ENCODE measurements at places on chromosomes 3 and 15. TPM values are rescaled to one million over a fixed set of nuclear protein-coding genes. Genes with fewer than 3 reads are reported as not detected.

DNA sequence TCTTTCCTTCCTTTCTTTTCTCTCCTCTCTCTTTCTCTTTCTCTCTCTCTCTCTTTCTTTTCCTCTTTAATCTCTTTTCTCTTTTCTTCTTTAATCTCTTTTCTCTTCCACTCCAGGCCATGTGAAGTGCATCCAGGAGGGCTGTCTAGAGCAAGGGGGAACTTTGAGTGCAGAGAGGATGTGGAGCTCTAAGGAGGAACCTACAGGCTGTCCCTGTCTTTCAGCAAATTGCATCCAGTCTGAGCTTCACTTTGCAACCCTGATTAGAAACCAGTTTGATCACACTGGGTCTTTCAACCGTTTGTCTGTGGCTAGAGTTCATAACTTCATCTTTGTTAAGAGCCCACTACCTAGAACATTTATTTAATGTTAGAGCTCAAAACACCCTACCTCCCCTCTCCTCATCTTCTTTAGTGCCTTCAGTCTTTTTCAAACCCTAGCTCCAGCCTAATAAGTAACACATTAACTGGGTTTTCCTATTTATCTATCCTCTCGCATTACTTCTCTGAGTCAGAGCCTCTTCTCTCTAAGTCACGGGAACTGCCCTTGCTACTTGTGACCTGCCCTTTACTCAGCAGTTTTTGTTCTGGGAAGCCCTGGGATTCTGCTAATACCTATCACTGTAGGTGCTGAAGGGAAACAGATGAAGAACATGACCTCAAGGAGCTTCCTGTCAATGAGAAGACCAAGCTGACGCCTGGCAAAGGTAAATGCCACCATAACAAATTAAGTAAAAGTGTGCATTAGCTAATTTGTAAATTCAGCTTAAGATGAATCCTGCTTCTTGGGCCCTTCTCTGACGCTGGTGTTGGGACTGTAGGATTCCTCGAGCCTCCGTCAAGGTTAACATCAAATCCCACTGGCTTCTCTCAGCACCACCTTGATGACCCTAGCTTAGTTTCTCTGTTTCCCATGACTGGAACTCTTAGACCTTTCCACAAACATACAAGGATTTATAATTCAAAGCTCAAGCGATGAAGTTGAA lies at the start of gene GCNT3:
Gene GCNT3, plus strand, starts transcription at position 508 of the 985 bp plus-strand sequence. CDS start 6,456 bp downstream, outside the sequence.
- DNase-seq = no peak

DNA sequence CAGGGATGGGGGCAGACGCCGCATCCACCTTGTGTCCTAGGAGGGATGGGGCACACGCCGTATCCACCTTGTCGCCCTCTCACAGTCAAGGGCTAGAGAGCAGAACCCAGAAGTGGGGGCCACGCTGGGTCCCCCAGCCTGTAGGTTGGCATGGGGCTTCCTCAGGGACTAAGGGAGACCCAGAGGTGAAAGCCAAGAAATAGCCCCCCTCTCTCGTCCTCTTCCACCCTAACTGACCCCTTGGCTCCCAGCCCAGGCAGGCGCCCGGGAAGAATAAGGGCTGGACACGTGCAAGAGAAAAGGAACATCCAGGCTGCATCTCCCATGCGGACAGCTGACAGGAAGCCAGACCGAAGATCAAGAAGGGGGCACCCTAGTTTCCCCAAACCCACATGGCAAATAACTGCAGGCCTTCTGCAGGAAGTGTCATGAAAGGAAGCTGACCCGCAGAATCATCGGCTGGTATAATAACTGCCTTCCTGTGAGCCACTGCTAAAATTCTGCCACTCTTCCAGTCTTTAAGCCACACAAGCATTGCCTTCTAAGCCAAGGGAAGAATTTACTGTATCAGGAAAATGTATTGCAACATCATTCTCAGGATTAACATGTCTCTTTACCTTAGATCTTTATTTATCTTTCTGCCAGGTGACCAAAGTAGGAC lies 38.5 kb upstream of the TFRC start:
- no peak for DNase-seq

FAM81A gene
- 3.0 TPM for total RNA-seq

GRCh38 chr3:134339913-134340312 lies 34.3 kb downstream of the AMOTL2 start:
- no peak for DNase-seq

- DNase-seq = peak; percentile 23
These were observed 103.1 kb downstream of the LRRK1 start for GRCh38 chr15:101022306-101022705.

GABRR3 gene
- total RNA-seq = not detected

DNA sequence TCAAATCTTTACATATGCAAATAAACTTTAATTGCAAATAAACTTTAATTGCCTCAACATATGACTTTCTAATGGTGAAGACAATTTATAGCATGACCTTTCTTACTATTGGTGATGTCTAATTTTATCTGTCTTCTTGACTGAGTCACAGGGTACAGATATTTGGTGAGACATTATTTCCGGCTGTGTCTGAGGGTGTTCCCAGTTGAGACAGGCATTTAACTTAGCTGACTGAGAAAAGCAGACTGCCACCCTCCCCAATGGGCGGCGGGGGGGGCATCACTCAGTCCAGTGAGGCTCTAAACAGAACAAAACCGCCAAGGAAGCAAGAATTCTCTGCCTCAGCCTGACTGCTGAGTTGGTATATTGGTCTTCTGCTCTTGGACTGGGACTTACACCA lies 160.0 kb downstream of the TBL1XR1 start:
- DNase-seq = no peak

DNA sequence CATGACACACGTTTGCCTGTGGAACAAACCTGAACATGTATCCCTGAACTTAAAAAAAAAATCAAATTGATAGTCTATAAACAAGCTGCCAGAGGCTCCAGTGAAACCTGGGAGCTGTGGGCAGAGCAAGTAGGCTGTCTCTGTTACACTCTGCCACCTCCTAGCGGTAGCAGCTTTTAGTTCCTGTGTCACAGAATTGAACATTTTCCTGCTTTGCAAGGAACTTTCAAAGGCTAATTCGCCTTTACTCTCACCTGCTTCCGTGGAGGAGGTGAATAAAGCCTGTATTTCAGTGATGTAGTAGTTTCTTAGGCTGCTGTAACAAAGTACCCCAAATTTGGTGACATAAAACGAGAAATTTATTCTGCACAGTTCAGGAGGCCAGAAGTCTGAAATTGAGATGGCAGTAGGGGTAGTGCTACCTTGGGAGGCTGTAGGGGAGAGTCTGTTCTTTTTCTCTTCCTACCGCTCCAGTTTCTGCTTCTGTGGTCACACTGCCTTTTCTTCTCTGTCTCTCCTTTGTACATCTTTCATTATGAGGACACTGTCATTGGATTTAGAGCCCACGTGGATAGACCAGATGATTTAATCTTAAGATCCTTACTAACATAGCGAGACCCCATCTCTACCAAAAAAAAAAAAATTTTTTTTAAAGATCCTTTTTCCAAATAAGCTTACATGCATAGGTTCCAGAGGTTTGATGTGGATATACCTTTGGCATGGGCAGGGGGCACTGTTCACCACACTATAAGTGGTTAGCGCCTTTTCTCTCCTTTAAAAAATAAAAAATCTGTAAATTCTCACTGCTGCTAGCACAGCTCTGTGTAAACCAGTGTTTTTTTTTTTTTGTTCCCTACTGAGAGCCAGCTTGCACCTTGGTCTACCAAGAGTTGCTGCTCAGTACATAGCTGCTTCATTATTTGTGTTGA lies 25.3 kb downstream of the FBXO22 start:
- DNase-seq = no peak

GUCA1C gene
- total RNA-seq = not detected

DNA sequence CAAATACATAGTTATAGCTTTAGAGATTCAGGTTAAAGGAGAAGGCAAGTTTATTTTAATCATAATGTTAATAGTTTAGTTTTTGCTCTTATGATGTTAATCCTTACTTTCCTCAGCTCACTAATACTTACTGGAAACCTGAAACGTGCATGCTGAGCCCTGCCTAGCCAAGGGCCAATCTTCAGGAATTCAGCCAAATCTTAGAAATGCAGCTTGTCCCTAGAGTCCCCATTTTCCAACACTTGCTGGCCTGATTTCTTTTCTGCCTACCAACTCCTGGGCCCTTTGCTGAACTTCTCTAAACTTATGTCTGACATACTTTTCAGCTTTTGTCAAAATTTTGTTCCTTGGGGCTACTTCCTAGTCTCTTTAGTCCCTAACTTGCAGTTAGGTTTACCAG lies 22.8 kb downstream of the BCHE start:
- DNase-seq = no peak

KBTBD12 gene
- 0.63 TPM for total RNA-seq

DNA sequence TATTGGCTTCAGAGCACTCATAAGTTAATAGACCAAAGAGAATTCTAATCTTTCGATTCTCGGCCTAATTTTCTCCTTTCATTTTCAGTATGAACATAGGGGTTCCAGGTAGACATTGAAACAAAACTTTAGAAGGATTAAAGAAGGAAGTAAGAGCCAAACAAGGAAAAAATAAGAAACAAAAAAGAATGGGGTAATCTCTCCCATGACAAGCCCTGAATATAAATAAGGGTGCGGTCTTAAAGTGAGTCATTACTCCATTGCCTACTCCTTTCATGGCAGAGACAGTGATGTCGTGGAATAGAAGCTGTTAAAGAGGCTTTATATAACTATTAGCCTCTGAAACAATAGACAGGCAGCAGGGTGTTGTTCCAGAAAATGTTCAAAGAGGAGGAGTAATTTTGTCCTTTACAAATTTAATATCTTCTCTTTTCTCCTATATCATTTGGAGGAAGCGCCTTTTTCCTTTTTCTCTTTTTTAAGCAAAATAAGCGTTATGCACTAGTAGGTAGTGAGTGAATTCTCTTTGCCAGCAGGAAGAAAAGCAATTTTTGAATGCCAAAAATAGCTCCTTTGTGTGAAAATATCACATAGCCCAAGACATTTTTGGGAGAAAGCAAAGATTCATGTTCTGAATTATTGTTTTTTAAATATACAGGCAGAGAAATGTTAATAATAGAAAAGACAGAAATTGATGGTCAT lies 607.9 kb upstream of the KCNMB2 start:
- no peak for DNase-seq

PARP9 gene
- 3.4 TPM for total RNA-seq

OXTR gene
- 2.2 TPM for total RNA-seq

DNA sequence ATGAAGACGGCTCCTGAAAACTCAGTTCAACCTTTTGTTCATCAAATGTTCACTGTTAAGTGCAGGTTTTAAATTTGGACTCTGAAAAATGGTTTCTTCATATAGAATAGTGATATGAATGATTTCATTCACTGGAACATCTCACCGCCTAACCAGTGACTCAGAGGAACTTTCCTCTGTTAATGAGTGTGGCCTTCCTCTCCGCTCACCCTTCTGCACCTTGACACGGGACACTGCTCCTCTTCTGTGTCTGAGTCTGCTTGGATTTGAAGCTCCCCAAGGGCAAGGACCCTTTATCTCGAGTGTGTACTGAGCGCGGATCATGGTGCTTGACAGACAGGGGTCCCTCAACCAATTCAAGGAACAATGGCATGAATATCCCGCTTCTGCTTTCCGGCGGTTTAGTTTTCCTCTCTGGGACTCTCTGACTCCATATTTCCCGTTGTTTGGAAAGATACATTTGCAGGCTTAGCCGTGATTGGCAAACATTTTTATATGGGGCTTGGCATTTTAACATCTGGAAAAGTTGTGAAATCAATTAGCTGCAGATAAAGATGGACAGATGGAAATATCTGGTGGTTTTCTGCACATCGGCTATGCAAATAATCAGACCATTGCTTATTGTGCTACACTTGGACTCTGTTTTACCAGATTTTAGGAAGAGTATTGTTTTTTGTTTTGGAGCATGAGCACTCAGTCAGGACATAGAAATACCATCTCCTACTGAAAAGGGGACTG lies 20.9 kb downstream of the KBTBD8 start:
- DNase-seq = no peak

GRCh38 chr3:61997101-61997500 lies 376.2 kb downstream of the FEZF2 start:
- no peak for DNase-seq

DNA sequence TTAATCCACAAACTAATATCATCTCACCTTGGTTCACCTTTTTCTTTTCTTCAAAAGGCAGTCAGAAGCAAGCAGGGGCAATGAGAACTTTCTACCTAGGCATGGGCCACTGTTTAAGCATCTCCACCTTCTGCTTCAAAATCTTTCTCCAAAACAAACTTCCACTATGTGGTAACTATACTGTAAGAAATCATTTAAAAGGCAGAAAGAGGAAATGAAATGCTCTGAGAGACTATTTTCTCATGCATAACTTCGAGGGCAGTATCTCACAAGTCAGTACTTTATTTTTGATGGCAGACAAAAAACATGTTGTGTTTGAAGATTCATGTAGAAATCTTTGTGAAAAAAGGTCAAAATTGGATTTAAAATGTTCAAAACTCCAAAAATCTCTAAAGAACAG lies 419.7 kb downstream of the ZBTB20 start:
- no peak for DNase-seq

LMOD3 gene
- not detected for total RNA-seq

DNA sequence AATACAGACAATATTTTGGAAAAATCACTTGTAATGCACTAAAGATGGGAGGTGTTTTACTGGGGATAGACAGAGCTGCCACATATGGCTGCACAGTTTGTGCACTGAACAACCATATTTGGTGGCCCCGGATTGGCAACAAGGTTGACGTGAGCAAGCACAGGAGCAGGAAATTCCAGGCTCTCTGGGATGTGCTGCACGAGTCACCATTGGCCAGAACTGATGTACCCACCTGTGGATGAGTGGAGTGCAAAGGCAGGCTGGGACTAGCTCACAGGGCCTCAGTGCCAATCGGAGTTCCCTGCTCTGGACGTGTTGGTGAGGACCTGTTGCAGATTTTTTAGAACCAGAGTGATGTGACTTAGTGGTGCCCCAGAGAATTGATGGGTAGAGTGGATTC lies 42.0 kb upstream of the SCAANT1 start:
- DNase-seq = no peak

DNA sequence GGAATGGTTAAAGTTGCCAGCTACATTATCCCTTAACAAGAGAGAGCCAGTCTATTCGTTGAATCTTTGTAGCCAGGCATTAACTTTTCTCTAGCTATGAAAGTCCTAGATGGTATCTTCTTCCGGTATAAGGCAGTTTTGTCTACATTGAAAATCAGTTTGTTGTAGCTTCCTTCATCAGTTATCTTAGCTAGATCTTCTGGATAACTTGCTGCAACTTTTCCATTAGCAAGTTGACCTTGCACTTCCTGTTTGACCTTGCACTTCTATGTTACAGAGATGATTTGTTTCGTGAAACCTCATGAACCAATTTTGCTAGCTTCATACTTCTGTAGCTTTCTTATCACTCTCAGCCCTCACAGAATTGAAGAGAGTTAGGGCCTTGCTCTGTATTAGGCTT lies 24.1 kb downstream of the TOPAZ1 start:
- no peak for DNase-seq

DNA sequence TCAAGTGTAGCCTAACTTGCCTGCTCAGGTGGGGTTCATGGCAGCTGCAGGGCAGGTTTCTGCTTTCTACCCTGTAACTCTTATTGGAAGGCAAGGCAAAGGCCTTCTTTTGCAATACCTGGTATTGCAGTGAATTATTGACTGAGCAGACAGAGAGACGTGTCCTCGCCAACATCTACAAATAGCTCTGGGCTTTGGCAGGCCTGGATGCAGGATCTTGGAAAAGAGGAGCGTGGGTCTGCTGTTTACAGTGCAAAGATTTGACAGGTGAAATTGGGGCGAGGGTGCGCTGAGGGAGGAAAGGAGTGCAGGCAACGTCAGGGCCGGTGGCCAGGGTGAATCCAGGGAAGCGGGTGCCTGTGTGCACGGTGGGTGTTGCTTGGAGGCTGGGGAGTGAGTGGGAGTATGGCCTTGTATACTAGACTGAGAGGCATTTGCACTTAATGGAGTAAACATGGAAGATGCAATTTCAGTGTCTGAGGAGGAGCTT lies 44.5 kb downstream of the ST6GAL1 start:
- no peak for DNase-seq

Data from H1 (cell line).